Ovary (tissue), 10 donors: ENCODE measurements at places on chromosomes 11 and 22. TPM values are rescaled to one million over a fixed set of nuclear protein-coding genes. Genes with fewer than 3 reads are reported as not detected.
A peak's percentile ranks its signal among the peaks of the same experiment; 100 is the strongest.

- DNase-seq, result no peak
Measured at GRCh38 chr22:29308148-29308790, 1.8 kb downstream of the GAS2L1 start.

- DNase-seq, result no peak
Measured at GRCh38 chr11:102142333-102142732, 32.1 kb downstream of the YAP1 start.

GRCh38 chr11:69111624-69112542 is 43.9 kb upstream of the SMIM38 start:
- no peak for DNase-seq

- no peak for DNase-seq
Measured at GRCh38 chr11:22479971-22480720, 142.0 kb downstream of the SLC17A6 start.

GRCh38 chr11:75468534-75469340 is 35.7 kb upstream of the KLHL35 start:
- peak; percentile 92 for DNase-seq

- DNase-seq, result no peak
Measured at GRCh38 chr22:25206998-25207397, 7.3 kb downstream of the CRYBB3 start.

DNA sequence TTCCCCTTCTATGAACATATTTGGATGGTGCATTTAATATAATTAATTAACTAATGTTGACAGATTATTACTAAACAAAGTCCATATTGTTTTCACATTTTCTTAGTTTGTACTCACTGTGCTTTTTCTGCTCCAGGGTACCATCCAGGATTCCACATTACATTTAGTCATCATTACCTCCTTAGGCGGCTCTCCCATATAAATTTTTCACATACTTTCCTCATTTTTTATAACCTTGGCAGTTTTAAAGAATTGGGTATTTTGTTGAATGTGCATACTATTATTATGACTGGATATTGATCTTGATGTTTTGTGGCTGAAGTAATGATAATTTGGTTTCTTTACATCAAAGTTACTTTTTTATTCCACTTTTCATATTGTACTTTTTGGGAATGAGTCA is 755.6 kb upstream of the ANO3 start:
- DNase-seq, result no peak

DNA sequence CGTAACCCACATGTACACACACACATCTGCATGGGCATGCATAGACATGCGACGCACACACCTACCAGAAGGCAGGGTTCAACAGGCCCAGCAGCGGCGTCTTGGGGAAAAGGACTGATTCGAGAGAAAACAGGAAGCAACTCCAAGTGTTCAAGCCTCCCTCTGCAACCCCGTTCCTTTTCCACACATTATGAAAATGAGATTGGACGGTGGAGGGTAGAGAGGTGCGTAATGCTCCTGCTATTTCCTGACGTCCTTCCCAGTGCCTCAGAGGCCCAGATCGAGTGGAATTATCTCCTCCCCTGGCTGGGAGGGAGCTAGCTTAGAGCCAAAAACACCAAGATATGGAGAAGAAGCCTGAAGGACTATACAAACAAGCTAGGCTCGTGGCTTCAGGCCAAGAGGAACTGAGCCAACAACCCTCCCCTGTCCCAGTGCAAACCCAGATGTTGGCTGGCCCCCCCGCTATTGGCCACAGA is 289.2 kb downstream of the MN1 start:
- peak; percentile 94 for DNase-seq

DNA sequence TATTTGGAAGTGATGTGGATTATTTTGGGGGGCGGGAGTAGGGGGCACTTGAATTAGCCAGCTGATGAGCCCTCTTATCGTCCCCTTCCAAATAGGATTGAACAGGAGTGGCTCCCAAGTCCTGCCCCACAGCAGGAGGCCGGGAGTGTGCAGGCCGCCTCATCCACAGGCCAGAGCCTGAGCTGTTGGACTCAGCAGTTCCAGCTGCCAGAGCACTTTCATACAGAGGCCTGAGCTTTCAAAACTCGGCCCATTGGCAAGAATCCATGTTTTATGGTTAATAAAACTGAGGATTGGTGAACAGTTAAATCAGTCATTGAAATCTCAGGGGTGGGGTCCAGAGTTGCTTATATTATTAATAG is 9.6 kb downstream of the FAM118A start:
- DNase-seq, result peak; percentile 63

- no peak for DNase-seq
Measured at GRCh38 chr11:114129699-114130098, 70.2 kb downstream of the ZBTB16 start.

DNA sequence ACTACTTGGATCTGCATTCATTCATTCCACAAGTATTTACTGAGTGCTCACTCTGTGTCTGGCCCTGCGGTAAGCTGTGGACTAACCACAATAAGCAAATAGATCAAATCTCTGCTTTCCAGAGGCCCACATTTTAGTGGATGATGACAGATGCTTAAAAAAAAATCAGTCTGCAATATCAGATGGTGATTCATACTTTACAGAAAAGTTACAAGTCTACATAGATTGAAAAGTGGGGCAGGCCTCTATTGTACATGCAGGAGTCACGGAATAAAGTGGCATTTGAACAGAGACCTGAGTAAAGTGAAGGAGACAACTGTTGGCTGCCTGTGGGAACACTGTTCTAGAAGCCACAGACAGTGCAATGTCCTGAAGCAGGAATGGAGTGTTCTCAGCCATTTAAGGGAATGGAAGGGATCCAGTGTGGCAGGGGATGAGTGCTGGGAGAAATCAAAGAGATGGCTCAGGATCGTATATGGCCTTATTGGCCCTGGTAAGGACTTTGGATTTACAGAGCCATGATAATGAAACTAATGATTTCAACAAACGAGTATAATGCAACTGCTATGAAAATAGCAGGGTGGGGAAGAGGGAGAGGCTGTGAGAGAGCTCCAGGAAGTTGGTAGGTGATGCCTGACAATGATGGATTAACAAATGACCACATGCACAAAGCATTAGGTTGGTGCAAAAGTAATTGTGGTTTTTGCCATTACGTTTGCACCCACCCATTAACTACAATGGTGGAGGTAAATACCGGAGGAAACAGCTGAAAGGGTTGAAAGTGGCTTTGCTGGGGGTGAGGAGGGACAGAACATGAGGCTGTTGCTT is 31.1 kb downstream of the TMEM45B start:
- no peak for DNase-seq

The ZNF408 gene
- 9.6 TPM for total RNA-seq

DNA sequence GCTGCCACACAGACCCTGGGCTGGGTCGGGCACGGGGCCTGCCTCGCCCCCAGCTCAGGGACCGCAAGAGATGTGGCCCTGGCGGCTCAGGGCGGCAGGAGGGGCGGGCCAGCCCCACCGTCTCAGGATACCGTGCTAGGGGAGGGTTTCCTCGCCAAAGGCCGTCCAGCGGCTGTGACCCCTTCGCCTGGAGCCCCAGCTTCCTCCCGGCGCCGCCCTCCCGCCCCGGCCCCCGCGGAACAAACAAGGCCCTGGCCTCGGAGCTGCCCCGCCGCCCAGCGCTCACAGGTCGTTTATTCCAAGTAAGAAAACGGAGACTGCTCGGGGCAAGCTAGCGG is 543 bp upstream of the AP2A2 start:
- DNase-seq, result peak; percentile 34

- no peak for DNase-seq
Measured at GRCh38 chr11:37747121-37747520, 1149.1 kb upstream of the RAG2 start.

GRCh38 chr22:33919391-33920196 is 682 bp downstream of the LARGE1 start:
- DNase-seq, result peak; percentile 36

The THYN1 gene
- total RNA-seq, result 45.8 TPM

DNA sequence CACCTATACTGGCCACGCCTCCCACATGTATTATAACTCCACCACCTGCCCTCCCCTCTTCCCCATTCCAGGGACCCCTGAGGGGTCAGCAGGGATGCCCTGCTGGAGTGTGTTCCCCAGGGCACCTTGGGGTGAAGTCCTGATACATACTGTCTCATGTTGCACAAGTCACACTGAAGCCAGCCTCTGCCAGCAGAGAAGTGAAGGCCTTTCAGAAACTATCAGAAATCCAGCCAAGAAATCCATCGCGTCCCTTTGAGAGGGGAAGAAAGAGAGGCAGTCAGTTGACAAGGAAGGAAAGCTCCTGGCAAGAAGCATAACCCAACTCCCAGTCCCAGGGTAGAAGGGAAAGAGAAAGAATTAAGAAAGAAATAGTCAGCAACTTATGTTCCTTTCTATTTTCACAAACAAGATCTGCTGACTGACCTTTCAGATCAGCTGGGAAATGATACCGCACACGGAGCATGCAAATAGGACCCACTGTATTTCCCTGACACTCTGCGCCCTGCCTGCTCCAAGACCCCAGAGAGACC is 45.2 kb downstream of the SC5D start:
- no peak for DNase-seq

DNA sequence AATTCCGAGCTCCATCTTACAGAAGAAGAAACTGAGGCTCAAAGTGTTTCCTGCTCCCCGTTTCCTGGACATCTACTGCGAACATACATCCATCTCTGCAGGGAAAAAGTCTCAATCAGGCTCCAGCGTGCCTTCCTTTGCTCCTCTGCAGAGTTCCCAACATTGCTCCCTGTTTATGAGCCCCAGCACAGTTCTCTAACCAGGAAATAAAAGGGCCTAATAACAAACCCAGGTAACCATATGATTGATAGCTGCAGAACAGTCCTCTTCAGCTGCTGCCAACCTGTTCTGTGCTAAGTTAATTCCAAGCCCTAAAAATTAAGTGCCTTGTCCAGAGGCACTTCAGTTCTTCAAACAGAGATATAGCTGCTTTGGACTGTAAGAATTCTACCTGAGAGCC is 104.9 kb upstream of the ASPHD2 start:
- no peak for DNase-seq

GRCh38 chr11:116972691-116973090 is 125.5 kb downstream of the SIK3 start:
- DNase-seq, result no peak

GRCh38 chr11:130520271-130520671 is 71.8 kb downstream of the ADAMTS15 start:
- DNase-seq, result no peak

DNA sequence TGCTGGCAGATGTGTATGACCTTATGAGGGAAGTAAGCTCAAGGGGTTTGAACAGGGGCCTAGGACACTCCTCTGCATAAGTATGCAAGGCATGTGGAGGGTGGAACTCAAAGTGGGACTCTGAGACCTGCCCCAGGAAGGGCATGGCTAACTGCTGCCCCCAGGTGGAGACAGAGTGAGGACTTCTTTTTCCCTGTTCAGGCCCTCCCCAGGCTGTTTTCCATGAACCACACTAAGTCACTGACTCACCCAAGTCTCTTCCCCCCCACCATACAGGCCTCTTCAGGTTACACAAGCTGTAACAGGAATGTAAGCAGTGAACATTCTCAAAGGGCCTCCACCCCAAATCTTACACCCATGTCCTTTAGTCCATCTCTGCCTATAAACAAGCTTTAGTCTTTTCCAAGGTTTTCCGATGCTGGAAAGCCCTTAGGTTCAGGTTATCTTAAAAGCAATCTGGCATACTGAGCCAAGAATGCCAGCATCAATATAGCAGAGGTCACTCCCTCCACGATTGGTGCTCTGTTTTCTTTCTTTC is 13.1 kb downstream of the EEF1G start:
- DNase-seq, result peak; percentile 94

GRCh38 chr11:110474578-110474977 is 44.8 kb downstream of the FDX1 start:
- DNase-seq, result no peak

The PRRG4 gene
- total RNA-seq, result 0.79 TPM

- DNase-seq, result no peak
Measured at GRCh38 chr11:1444823-1445422, 41.7 kb downstream of the MOB2 start.

- no peak for DNase-seq
Measured at GRCh38 chr11:5007561-5007960, 12.9 kb downstream of the OR51L1 start.

GRCh38 chr22:46578824-46579561 is 41.2 kb upstream of the GRAMD4 start:
- DNase-seq, result no peak

DNA sequence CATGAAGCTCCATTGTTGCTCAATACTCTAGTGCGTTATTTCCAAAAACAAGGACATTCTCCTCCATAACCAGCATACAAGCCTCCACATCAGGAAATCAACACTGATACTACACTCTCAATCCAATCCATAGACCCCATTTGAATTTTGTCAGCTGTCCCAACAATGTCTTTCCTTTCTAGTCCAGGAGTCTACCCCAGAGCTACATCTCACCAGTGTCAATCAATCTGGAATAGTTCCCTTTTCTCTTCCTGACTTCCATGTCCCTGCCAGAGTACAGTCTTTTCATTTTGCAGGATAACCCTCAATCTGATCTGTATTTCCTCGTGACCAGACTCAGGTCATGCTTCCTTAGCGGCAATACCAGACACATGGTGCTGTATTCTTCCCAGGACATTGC is 43.0 kb downstream of the TCF20 start:
- DNase-seq, result no peak

The APOBEC3H gene
- not detected for total RNA-seq

DNA sequence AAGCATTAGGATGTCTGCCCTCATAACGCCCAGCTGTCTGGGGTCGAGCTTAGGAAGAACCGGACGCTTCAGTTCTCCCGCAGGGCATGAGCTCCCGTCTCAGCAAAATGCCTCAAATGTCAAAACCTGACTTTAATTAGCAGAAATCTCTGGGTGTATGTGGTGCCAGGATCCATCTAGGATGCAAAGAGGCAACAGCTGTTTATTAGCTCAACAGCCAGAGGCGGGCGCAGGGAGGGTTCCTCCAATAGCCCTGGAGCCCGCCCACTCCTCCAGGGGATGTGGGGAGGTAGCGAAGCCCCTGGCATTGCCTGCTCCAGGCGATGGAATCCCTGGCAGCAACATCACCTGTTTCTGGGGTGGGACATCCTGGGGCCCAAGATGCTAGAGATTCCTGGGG is 39.4 kb upstream of the RTL6 start:
- DNase-seq, result no peak

DNA sequence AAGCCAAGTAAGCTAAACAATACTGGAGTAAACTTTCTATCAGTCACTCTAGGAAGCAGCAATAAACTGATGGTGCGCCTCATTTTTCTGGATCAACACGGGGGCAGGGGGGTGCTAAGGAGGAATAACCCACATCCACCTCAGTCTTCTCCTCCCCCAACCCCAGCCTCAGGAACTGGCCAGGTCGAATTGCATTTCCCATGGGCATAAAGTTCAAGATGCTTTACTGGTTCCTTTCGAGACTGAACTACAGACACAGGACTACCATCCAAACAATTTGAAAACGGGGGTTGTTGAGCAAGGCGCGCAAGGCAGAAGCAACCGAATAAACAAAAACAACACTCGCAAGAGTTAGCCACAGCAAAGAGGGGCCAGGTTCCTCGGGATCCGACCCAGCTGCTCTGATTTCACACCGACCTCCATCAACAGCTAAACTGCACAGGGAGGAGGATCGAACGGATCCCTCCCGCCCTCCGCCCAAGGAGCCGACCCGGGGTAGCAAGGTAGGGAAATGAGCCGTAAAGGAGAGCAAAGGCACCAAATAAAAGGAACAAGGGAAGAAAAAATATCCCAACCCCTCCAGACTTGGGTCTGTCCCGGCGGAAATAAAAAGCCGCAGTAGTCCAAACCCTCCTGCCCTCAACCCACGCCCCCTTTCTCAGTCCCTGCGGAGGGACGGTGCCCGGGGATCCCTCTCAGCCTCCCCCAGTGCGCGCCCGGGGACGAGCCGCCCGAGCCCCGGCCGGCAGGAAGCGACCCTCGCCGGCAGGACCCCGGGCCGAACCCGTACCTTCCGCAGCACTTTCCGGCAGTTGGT is 801 bp downstream of the SESN3 start:
- peak; percentile 52 for DNase-seq
